Activated CD4-positive, alpha-beta T cell treated with anti-CD3 and anti-CD28 coated beads, Interleukin-2, amount 10 ng/mL, durations not matched to agents 24 days and 14 days (primary cell): ENCODE measurements at places on chromosomes 5 and 9. TPM values are rescaled to one million over a fixed set of nuclear protein-coding genes. Genes with fewer than 3 reads are reported as not detected.

Gene FRMD3
- 0.30 and 0.59 TPM in 2 replicates for total RNA-seq

Gene GFRA3
- not detected in 2 replicates for total RNA-seq

Gene GARIN3
- total RNA-seq: 0.19 and 0.36 TPM in 2 replicates

DNA sequence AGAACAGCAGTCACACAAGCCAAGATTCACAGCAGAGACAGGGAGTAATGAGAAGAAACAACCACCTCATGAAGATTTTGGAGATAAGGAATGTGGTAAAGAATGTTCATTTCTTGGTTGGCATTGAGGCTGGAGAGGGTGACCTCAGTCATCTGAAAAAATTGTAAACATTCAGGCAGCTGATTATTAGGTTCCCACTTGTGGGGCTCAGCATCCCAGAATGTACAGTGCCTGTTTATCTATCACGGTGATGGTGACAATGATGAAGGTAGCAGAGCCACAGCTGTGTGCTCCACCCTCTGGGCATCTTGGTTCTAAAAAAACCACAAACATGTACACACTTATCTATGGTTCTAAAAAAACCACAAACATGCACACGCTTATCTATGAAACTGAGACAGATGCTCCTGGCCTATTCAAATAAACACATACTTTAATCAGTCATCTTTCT is 143.9 kb upstream of the MOCS2 start:
- no peak overlapping the region for H3K4me3 ChIP-seq
- no peak overlapping the region for H3K27ac ChIP-seq
- no peak for DNase-seq
- peaks cover 6% of the 10 kb centered on the region for H3K27me3 ChIP-seq

DNA sequence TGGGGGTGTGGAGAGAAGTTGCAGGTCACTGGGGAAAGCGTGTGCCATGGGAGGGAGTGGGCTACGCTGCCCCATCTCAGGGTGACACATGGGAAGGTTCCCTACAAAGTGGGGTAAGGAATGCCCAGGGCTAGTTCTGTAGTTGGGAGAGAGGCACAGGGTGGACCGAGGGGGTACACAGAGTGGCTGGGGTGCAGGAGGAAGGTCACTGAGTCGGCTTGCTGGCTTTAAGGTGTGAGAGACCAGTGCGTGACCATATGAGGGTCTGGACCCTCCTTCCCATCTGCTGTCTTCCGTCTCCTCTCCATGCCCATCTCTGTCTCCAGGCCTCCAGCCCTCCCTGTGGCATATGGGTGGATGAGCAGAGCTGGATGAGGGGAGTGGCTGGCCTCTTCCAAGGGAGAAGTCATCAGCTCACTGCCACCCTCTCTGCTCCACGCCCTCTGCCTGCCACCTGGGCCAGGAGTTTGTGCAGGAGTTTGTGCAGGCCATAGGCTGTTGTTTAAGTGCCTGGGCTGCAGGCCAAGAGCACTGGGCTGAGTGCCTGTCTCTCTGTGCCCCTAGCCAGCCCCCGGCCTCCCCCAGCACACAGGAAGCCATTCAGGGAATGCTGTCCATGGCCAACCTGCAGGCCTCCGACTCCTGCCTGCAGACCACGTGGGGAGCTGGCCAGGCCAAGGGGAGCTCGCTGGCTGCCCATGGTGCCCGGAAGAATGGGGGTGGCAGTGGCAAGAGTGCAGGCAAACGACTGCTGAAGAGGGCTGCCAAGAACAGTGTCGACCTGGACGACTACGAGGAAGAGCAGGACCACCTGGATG is 96.8 kb downstream of the PHF2 start:
- no peaks in the 10 kb centered on the region for H3K4me1 ChIP-seq
- H3K27me3 ChIP-seq: no peaks in the 10 kb centered on the region
- no peak overlapping the region for H3K27ac ChIP-seq
- H3K36me3 ChIP-seq: peaks cover 19% of the 10 kb centered on the region
- H3K4me3 ChIP-seq: no peak overlapping the region
- DNase-seq: no peak

DNA sequence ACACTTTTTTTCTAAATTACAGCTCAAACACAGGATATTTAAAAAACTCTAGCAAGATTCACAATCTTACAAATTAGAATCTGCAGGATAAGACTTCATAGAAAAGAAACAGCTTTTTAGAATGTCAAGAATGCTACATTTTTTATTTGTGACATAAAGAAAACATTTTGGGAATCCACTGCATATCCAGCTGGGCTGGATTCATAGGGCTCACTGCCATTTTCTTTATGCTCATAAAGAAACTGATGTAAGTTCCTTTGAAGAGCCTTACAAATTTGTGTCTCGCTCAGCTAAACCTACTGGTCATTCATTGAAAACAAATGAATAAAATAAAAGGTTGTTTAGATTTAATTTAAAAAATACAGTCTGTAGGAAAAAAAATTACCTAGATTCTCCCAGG is 332.3 kb downstream of the TRPM3 start:
- H3K36me3 ChIP-seq: no peaks in the 10 kb centered on the region
- no peak overlapping the region for H3K4me3 ChIP-seq
- peaks cover 3% of the 10 kb centered on the region for H3K27me3 ChIP-seq
- DNase-seq: no peak

DNA sequence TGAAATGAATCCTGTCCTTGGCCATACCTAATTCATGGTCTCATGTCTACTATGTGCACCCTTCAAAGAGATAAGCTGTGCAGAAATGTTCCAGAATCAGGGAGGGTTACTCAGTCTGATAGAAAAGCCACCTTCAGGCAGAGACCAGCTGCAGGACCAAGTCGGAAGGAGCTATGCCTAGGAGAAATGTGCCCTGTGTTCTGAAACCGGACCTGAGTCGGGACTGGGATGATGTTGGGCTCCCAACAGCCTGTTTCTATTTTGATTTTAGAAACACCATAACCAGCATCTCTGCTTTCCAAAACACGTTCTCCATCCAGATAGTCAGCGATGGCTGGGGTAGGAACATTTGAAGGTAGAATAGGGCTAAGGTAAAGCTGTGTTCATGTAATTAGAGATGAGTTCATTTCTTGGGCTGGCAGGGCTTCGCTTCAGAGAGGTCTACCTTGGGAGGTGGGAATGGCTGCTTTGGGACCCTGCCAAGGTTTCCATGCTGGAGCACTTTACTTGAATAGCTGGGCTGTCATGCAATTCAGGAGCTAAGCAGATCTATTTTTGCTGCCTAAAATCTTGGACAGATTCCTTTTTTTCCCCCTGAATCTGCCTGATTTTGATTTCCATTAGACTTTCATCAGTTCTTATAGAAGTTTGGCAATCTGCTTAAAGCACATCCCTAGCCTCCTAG is 2.8 kb downstream of the ADCY2 start:
- H3K4me3 ChIP-seq: no peak overlapping the region
- peaks cover 2% of the 10 kb centered on the region for H3K4me1 ChIP-seq
- H3K27me3 ChIP-seq: peaks cover 31% of the 10 kb centered on the region
- H3K36me3 ChIP-seq: peaks cover 2% of the 10 kb centered on the region

DNA sequence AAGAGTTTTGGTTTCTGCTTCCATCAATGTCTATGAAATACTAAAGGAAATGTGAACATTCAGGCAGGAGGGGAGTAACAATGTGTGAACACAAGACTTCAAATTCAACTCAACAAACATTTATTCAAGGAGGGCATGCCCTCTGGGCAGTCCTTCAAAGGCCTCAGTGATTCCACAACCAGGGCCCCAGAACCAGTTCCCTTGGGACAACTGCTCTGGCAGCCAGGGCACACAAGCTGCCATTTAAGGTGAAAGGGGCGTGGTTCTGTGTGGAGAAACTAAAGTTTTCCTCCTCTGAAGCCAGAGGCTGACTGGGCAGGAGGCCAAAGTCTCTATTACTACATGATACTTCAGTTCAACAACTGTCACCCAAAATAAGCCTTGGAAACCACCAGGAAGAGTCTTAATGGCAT is 3.2 kb downstream of the RBM18 start:
- H3K4me3 ChIP-seq: no peak overlapping the region
- peaks cover 43% of the 10 kb centered on the region for H3K36me3 ChIP-seq
- peaks cover 37% of the 10 kb centered on the region for H3K4me1 ChIP-seq

DNA sequence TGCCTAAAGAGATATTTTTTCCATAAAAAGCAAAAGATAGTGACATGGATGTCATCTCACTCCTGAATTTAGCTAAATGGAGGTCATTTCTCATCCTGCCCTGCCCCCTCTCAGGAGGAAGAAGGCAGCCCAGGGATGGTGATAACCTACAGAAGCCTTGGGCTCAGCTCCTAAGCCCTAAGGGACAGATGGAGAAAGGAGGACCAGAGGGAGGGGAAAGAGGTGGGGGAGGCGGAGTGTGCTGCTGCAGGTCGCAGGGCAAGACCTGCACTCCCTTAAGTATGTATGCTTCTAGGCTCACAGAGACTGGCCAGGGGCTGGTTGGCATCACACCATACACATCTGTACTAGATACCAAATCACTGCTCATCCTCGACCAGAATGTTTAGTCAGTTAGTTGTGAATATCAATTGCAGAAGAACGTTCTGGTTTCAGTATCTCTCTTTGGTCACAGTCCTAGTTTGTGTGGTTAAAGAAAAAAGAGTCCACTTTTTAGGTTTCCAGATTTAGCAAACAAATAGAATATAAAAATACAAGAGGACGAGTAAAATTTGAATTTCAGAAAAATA is 18.4 kb upstream of the CDKN2AIPNL start:
- peaks cover 9% of the 10 kb centered on the region for H3K27me3 ChIP-seq
- H3K4me1 ChIP-seq: peaks cover 10% of the 10 kb centered on the region
- H3K4me3 ChIP-seq: no peak overlapping the region
- H3K36me3 ChIP-seq: no peaks in the 10 kb centered on the region

DNA sequence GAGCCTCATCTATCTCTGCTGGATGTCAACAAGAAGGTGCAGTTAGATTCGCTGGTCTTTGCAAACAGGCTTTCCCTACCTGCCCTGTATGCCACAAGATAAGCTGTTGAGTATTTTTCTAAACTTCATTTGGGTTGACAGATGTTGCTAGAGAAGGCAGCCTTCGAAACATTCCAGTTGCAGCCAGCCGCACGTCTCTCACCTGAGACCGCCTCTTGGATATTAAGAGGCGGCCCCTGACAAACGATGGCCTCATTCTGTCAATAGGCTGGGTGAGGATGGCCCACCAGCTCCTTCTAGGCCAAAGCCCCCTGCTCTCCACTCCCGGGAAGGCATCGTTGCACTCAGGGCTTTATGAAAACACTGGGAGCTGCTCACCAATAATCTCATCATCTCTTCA is 181.6 kb downstream of the DAB2IP start:
- H3K4me3 ChIP-seq: no peak overlapping the region
- DNase-seq: no peak
- no peaks in the 10 kb centered on the region for H3K36me3 ChIP-seq
- H3K4me1 ChIP-seq: no peaks in the 10 kb centered on the region

DNA sequence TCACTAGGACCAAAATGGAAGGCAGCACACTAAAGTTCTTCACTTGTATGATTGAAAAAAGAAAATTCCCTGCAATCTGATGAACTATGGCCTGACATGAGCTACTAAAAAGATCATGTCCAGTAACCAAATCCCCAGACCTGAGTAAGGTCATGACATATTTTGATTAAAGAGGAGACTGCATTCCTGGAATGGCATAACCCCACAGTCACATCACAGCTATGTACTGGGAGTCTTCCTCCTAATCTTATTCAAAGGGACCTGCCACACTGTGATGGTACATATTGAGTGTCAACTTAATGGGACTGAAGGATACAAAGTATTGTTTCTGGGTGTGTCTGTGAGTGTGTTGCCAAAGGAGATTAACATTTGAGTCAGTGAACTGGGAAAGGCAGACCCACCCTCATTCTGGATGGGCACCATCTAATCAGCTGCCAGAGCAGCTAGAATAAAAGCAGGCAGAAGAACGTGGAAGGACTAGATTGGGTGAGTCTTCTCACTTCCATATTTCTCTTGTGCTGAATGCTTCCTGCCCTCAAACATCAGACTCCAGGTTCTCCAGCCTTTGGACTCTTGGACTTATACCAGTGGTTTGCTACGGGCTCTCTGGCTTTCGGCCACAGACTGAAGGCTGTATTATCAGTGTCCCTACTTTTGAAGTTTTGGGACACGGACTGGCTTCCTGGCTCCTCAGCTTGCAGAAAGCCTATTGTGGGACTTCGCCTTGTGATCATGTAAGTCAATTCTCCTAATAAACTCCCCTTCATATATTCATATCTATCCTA is 345.0 kb downstream of the TMEM38B start:
- H3K27me3 ChIP-seq: no peaks in the 10 kb centered on the region
- no peaks in the 10 kb centered on the region for H3K4me1 ChIP-seq
- H3K36me3 ChIP-seq: no peaks in the 10 kb centered on the region
